ENCODE measurements at places on chromosomes 16 and 17.

DNA sequence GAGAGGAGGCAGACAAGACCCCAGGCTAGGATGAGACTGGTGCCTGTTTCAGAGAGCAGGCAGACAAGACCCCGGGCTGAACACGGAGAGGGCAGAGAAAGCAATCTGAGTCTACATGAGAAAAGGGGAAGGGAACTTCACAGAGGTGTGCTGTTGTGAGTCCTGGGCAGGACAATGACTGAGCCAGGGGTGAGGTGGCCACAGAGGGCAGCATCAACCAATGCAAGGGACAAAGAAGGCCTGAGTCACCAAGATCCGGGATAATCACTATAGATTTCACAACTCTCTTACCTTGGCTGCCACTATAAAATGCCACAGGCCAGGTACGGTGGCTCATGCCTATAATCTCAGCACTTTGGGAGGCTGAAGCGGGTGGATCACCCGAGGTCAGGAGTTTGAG lies 89.0 kb downstream of the SLC39A11 start:
- no peak for DNase-seq

- DNase-seq = no peak
Observed at GRCh38 chr16:79651363-79651762, 50.8 kb upstream of the MAF start.

DNA sequence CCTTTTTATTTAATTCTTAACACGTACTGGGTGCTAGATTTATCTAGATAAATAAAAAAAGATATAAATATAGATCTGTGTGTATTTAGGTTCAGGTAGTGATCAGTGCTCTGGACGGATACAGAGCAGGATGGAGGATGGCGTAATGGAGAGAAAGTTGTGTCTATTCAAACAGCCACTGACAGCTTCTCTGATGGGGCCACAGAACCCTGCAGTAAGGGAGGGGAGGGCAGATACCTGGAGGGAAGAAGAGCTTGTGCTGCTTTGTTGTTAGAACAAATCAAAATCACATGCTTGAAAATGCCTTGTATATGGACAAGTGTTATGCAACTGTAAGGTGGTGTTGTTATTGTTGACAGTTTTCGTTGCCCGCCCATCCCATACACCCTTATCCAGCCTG lies 170.2 kb downstream of the UTP18 start:
- no peak for DNase-seq

GRCh38 chr16:57426356-57426755 lies 20.8 kb downstream of the CIAPIN1 start:
- no peak for DNase-seq

- no peak for DNase-seq
Observed at GRCh38 chr17:28528327-28529012, 22.3 kb downstream of the FOXN1 start.

GRCh38 chr17:64938925-64939474 lies 19.7 kb upstream of the LRRC37A3 start:
- no peak for DNase-seq

GRCh38 chr17:3512505-3513171 lies 36.8 kb downstream of the ASPA start:
- DNase-seq = peak; percentile 61

GRCh38 chr17:55366020-55366481 lies 55.6 kb downstream of the MMD start:
- no peak for DNase-seq

DNA sequence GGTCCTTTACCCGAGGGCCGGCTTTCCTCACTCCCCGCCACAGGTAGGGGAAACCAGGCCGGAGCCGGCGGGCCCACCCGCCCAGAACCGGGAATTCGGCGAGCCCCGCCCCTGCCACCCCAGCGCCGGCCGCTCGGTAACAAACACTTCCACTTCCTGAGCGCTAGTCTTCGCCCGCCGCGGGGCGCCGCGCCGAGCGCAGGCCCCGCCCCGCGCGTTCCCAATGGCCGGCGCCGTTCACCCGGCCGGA lies 224 bp upstream of the NHERF1 start:
- DNase-seq = no peak

DNA sequence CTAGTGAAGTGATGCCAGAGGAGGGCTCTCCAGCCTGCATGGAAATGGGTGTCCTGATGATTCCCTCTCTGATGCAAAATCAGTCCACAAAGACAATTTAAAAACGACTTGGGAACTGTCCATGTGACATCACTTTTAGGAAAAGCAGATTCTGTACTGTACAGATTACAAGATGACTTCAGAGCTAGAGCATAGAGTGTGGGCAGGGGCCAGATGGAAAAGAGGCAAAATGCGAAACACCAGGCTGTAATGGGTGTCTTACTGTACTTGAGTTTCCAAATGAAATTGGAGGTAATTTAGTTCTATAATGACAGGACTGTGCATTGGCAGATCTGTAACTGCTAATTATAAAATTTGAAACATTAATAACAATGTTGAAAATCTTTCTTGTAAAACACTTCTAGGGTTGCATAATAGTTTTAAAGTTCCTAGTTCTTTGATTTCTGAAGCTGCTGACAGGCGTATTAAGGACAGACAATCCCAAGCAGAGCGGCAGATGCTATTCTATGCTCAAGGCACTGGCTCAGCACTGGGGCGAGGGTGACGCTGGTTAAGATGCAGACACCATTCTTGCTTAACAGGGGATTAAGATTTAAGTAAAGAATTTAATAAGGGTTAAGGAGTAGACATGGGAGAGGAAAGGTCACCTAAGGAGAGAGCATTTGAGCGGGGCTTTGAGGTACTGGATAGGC lies 29.6 kb downstream of the OGFOD1 start:
- no peak for DNase-seq

DNA sequence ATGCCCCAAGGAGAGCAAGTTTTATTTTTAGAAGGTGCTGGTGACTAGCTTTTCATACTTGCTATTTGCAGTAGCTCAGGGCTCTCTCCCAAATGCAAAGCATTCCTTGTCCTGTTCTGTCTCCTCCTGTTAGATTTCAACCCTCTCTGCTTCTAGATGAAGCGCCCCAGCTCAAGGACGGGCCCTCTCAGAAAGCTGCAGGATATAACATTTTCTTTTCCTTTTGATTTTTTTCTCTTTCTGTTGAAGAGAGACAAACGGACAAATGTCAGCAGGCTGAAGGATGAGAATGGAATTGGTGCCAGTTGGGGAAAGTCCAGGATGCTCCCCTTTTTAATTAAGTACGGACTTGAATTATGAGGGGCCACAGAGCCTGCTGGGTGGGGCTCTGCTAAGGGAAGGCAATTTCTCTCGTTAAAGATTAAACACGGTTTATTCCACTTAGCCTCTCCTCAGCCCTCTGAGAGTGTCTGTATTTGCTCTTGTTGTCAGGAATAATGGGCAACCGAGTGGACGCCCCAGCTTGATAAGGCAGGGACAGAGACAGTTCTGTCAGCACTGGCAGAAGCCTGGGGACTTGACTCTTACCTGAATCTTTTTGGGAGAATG lies 6.2 kb upstream of the ETV4 start:
- no peak for DNase-seq

- no peak for DNase-seq
Observed at GRCh38 chr16:15517743-15518377, 83.5 kb downstream of the BMERB1 start.

DNA sequence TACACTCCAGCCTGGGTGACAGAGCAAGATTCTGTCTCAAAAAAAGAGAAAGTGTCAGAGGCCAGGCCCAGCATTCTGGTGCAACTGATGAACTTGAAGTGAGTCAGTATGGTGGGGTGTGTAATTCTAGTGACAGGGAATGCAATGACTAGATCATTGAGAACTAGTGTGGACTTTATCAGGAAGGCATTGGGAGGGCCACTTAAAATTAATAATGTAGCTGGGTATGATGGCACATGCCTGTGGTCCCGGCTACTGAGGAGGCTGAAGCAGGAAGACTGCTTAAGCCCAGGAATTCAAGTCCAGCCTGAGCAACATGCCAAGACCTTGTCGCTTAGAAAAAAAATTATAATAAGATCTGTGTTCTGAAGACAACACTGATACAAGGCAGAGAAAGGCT lies 90.8 kb downstream of the STX8 start:
- no peak for DNase-seq

DNA sequence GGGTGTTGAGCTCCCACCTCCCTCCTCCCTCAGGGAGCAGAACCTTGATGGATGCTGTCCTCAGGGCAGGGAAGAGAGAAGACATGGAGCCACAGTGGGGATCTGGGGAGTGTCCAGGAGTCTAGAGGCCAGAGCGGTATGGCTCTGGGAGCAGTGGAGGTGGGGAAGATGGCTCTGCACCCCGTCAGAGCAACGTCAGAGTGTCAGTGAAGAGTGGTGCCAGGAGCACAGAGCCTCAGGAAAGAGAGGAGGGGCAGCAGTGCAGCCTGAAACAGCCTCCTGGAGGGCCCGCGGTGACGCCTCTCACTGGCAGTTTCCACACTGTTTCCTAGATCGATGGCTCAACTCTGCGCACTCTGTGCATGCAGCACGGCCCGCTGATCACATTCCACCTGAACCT lies 23.2 kb upstream of the SLC5A11 start:
- DNase-seq = no peak

GRCh38 chr16:15885560-15886001 lies 2.8 kb downstream of the CEP20 start:
- DNase-seq = no peak

DNA sequence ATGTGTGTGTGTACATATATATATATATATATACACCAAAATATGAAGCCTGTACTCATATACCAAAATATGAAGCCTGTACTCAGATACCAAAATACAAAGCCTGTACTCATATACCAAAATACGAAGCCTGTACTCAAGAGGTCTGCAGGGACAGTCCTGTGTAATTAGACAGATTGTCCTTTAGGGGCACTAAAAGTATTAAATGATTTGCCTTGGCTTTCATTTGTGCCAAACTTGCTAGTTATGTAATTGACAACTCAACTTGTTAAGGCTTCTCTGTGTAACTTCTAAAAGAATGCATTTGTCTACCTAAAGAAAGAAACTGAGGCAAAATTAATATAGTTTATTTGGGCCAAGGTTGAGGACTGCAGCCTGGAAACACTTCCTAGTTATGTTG lies 30.8 kb upstream of the DHX40 start:
- DNase-seq = no peak

DNA sequence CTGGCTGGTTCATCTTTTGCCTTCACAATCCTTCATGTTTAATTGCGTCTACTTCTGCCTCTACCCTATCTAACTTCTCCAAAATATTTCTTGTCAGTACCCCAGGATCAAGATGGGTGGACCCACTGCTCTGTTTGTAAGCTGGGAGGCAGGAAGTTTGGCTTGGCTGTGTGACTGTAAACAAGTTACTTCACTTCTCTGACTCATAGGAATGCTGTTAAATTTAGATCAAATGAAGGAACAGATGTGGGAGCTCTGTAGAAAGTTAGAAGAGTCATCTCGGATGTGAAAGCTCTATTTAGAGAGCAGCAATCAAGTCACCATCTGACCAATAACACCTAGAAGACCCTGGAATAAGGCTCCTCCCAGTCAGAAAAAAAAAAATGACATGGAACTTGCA lies 55.2 kb upstream of the MRTFB start:
- peak; percentile 65 for DNase-seq

- DNase-seq = no peak
Observed at GRCh38 chr16:11014136-11014535, 69.8 kb downstream of the CLEC16A start.

DNA sequence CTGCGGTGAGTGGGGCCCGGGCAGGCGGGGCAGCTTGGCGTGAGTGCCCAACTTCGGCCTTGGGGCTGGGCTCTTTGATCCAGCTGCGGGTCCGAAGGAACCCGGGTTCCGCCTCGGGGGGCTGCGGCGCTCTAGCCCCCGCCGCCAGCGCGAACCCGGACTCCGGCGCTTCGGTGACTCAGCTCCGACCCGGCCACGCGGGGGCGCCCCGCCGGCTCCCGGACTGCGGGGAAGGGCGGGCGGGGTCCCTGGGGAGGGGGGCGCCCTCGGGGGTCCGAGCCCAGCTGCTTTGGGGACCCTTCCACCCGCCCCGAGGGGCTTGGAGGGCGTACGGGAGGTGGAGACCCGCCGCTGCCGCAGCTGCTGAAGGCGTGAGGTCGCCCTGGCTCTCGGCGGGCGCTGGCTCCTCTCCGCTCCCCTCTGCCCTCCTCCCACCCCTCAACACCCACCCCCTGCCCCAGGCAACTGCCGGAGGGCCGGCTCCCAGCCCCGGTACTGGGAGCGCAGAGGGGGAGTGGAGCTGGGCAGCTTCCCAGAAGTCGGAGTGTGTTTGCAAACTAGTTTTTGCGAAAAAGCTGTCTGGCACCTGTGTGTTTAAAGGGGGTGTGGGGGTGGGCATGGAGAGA lies 516 bp downstream of the CPNE2 start:
- DNase-seq = no peak

GRCh38 chr16:12612598-12613101 lies 191.0 kb downstream of the CPPED1 start:
- DNase-seq = no peak

GRCh38 chr16:69089091-69089910 lies 16.2 kb upstream of the HAS3 start:
- DNase-seq = no peak

GRCh38 chr16:1979271-1980029 lies 1.8 kb downstream of the NOXO1 start:
- no peak for DNase-seq

DNA sequence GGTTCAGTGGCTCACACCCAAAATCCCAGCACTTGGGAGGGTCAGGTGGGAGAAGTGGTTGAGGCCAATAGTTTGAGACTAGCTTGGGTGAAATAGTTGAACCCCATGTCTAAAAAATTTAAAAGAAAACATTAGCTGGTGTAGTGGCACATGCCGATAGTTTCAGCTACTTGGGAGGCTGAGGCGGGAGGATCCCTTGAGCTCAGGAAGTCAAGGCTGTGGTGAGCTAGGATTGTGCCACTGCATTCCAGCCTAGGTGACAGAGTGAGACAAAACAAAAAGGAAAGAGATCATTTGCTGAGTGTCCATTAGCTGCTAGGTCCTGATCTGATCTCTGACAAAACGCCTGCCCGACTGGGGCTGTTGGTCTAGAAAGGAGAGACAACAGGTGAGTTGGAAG lies 14.1 kb upstream of the DBNDD1 start:
- DNase-seq = no peak

DNA sequence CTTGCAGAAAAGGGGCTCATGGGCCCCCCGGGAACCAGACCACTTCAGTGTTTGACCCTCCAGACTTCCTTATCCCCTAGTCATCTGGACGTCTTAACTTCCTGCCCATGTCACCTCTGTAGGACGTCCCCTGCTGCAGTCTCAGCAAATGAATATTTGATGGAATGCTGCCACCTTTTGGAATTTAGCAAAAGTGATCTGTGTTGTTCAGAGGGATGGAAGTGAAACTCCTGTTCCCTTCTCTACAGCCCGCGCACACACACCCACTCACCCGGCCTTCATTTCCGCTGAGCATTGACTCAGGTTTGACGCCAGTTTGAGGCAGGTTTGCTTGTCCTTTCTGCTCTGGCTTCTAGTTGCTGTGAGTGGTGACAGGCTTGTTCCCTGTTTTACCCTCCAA lies 507.2 kb upstream of the EEF2KMT start:
- no peak for DNase-seq

- no peak for DNase-seq
Observed at GRCh38 chr17:35103271-35103670, 16.4 kb downstream of the RAD51D start.

GRCh38 chr16:84478172-84478947 lies 26.1 kb downstream of the MEAK7 start:
- peak; percentile 37 for DNase-seq

- no peak for DNase-seq
Observed at GRCh38 chr17:27504188-27504995, 48.1 kb downstream of the KSR1 start.
